WTC11 (cell line): ENCODE measurements at places on chromosomes 2 and 18.

DNA sequence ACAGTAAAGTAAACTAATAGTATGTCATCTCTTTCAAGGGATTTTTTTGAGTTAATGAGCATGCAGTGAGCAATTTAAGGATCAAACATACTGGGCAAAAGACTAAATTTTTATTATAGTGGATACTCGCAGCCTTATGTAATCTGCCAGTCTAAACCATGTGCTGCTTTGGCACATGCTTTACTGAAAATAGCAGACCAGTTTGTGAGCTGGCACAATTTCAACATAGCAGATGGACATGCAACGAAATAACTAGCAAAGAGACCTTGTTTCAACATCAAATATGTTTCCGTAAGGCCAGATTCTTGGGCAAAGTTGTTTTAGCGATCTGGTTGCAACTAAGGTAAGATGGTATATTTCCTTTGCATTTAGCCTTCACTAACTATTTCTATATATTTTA is 807.3 kb downstream of the NR4A2 start:
- DNase-seq: no peak

DNA sequence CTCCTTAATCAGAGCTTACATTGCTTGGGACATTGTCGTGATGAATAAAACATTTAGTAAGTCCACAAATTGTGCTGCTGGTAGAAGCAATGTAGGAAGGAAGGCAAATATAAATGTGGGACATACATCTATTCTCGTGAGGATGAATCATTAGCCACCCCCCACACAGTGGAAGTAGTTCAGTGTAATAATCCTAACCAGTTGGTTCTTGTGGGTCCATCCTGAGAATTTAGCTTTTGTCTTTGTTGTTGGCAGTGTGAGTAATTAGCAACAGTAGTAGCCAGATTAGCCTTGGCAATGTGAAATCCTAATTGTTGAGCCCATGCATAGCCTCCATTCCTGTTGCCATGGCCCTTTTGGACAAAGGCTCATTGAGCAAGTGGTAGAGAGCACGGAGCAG is 532.1 kb downstream of the FBXO15 start:
- no peak for DNase-seq

- peak; percentile 78 for DNase-seq
Measured at GRCh38 chr2:95115418-95115817, 6.2 kb downstream of the MRPS5 start.

GRCh38 chr2:197934934-197935289 is 130.5 kb downstream of the PLCL1 start:
- no peak for DNase-seq
